ENCODE measurements at places on chromosomes 7 and 10.
A peak's percentile ranks its signal among the peaks of the same experiment; 100 is the strongest.

DNA sequence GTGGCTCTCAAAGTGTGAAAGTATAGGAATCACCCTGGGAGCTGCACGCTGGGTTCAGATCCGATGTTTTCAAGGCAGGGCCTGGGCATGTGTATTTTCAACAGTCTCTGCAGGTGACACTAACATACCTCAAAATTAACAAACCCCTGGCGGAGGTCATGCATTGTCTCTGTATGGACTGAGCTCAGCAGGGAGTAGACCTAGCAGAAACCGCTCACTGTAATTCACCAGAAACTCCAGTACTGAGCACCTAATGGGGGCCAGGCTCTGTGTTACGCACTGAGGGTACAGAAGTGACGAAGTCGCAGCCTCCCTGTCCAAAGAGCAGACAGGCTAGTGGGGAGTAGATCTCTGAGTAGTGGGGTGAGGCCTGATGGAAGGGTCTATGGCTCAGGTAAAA is 5.6 kb downstream of the STRA8 start:
- DNase-seq = no peak

GRCh38 chr10:7000061-7000460 is 410.8 kb downstream of the SFMBT2 start:
- DNase-seq = no peak

GRCh38 chr10:31318854-31319601 is at the start of gene ZEB1:
Gene ZEB1 (plus strand): TSS chr10:31319216. CDS start chr10:31319235, 19 bp downstream.
- DNase-seq = peak; percentile 92

- no peak for DNase-seq
Observed at GRCh38 chr10:34549001-34549400, 266.1 kb downstream of the PARD3 start.

DNA sequence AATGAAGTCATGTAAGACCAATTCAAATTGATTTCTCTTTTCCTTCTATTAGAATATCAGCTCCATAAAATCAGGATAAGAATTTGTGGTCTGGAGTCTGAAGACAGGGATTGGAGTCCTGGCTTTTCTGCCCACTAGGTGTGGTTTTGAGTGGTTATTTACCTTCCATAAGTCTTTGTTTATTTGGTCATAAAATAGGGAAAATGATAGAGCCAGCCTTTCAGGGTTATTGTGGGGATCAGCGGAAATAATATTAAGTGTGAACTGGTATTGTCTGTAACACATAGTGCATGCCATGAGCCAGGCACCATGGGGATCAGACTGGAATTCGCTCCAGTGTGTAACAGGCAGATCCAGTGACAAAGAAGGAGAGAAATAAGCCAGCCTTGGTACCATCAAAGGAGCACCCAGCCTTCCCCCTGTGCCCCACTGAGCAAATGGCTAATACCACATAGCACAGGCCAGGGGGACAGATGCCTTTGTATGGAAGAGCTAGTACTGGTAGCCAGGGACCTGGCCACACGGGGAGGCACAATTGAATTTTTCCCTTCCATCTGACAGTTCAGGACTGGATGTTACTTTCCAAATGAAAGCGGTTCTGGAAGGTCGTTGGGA is 509.7 kb upstream of the PODXL start:
- DNase-seq = no peak

DNA sequence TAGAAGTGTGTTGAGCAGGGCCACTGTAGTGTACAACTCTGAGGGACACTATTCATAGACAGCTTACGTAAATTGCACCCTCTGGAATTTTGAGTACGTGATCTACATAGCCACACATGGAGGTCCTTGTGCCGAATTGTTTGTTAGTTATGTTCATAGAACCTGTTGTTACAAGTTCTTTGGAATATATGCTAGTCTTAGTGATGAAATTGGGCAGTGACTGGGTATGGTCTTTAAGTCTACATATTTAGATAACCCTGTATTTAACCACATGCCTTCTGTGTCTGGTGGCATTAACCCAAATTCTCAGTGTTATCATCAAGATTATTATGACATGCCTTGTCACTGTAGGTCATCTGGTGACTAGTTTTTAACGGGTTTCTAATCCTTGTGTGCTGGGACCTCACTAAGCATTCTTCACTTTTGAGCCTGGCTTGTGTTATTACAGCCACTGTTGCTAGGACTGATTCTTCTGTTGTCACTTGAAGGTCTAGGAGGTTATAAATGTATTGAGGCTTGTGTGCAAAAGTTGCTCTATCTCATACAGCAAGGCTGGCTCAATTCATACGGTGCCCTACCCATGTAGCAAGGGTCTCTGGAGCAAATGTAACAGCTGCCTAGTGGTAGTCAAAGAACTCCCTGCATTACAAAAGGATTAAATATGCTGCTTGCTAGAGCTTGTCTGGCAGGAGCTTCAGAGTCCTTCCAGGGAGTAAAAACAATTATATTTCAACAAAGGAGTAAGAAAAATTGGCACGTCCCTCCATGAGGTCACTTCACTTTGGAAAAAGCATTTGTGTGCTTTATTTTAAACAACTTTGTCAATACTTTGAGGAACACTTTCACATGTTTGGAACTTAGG is 65.4 kb downstream of the CDK14 start:
- DNase-seq = peak; percentile 48

DNA sequence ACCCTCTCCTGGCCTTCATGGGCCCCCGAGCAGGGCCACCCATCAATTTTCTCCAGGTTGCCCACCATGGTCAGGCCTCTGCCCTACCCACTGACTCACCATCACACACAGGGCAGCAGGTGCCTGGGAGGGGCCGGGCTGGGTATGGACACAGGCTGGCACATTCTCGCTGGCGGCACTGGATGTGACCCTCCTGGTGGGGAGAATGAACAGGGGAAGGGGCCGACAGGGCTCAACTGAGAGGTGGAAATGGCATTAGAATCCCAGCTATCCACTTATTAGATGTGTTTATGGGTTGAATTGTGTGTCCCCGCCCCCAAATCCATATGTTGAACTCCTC is 16.4 kb downstream of the KCP start:
- no peak for DNase-seq

GRCh38 chr10:99582255-99582770 is 37.9 kb downstream of the SLC25A28 start:
- no peak for DNase-seq

DNA sequence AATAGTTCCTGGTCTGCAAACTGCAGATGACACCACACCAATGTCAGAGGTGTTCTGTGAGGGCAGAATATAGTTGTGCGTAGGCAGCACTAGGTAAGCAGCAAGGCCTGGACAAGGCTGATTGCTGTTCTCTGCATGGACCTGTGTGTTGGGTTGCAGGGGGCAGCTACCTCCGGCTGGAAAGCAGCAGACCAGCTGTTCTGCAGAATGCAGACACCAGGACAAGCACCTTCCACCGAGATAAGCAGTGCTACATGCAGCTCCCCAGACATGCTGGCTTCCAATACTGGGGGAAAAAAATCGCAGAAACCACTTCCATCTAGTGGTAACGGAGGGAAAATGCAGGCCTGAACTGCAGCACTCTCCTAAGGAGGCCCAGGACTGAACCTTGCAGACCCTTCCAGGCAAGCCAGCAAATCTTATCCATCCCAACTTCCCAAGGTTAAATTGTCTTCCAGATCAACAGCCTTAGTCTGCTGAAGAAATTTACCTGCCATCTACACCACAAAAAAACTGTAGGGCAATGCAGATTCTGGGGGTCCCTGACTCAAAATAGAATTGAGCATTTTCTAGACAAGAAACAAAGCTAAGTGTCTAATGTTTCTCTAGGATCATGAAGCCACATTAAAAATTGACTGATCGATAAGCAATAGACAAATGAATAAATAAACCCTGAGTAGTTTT is 50.5 kb upstream of the COBL start:
- peak; percentile 68 for DNase-seq

DNA sequence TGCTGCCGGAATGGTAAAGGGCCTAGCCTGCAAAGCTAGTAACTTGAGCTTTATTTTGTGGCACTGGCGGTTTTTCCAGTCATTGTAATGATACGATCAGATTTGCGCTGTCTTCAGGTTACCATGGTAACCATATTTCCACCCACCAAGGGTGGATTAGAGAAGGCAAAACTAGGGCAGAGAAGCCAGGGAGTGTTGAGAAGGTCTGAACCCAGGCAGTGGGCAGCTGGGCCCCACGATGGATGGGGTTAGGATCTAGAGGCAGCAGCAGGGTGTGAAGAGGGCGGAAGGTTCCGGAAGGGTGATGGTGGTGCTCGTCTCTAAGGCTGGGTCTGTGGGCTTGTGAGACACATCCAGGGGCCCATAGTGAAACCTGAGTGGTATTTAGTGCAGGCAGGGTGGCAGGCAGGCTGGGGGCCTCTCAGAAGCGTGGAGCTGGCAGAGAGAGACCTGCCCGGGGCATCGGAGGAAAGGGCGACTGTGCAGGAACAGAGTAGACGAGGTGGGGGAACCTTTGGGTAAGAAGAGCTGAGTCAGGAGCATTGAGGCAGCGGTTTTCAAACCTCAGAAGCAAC is 87.9 kb upstream of the GTF2I start:
- no peak for DNase-seq

GRCh38 chr7:82129091-82129490 is 314.5 kb downstream of the CACNA2D1 start:
- peak; percentile 31 for DNase-seq

DNA sequence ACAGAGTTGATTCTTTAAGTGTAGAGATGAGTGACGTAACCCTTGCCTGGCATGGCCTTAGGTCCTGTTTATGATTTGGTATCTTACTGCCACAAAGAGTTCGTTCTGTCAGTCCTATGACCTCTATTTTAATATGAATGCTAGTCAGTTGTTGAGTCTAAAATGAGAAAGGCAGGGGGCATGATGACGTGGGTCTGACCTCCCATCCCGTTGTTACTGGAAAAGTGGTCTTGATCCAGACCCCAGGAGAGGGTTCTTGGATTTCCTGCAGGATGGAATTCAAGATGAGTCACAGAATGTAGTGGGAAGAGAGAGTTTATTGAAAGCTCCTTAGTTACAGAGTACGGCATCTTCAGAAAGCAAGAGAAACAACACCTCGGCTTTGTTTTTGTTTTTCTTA is 317.0 kb upstream of the COBL start:
- DNase-seq = no peak
